ENCODE measurements at places on chromosomes 13 and 19.

DNA sequence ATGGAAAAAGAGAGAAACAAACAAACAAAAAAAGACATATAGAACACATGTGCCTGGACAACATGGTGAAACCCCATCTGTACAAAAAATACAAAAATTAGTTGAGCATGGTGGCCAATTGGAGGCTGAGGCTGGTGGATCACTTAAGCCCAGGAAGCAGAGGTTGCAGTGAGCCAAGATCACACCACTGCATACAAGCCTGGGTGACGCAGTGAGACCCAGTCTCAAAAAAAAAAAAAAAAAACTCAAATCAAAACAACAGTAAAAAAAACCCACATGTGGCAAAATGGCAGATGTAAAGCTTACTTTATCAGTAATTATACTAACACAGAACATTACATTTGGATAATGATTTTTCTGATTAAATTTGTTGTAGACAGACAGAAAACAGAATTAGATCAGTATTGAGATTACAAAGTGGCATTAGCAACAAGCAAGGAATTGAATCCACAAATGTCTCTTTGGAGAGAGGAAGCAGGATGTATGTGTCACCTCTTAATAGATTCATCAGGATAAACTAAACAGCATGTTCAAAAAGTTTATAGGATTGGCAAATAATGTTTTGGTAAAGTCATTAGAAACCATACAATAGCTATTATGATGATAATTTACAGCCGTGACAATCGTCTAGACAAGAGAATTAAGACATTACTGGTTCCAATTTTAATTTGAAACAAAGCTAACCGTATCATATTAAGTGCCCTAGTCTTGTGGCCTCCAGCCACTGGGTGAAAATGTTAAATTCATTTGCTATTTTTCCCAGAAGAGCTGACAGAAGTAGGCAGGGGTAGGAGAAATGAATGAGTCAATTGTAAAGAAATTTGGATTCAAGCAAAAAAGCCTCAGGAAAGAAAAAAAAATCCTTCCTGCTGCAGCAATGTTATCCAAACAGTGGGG is 206.0 kb downstream of the FGF14 start:
- DNase-seq = no peak

GRCh38 chr13:58397596-58398387 is 766.2 kb downstream of the PCDH17 start:
- DNase-seq = no peak

GRCh38 chr13:21079761-21080592 is 18.6 kb upstream of the LATS2 start:
- no peak for DNase-seq

GRCh38 chr19:37817180-37817981 is 38.0 kb upstream of the ZNF573 start:
- DNase-seq = no peak

DNA sequence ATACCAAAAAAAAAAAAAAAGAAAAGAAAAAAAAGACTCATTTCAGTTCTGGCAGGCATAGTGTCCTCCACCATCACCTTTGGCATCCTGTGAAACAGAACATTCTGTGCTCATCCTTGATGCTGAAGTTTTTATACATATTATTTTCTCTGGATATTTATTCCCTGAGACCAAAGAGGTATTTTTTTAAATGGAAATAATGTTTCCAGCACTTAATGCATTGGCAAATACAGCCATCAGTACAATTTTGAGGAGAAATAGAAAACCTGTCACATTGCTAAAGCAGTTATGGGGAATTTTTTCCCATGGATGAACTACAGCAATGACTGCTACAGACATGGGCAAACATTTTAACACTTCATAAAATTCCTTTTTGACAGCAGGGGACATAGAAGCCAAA is 312.4 kb downstream of the DNAJC15 start:
- no peak for DNase-seq

- DNase-seq = no peak
Measured at GRCh38 chr19:58089846-58090245, 8.2 kb downstream of the ZSCAN18 start.

DNA sequence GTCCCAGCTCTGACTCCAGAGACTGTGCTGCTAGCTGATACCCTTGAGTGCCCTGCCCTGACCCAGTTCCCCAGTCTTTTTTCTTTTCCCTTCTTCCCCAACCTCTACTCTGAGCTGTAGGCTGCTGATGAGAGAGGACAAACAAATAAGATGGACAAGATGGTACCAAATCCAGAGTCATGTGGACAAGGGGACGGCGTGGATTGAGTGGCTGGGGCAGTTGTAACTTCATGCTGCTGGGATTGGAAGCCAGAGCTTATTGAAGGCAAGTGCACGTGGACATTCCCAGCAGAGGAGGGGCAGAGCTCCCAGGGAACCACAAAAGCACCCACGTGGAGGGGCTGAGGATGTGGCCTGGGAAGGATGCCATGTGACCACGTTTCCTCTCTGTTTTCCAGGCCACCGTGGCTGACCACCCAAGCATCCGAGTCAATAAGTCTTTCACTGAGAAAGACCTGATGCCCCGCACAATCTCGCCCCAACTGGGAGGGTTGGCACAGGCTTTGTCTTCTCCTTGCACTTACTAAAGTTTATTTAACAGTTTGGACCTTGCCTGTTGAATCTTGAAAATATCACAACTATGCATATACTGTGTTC is 323.3 kb upstream of the ZNF507 start:
- DNase-seq = no peak

- DNase-seq = no peak
Measured at GRCh38 chr13:72541674-72542073, 185.8 kb downstream of the MZT1 start.

- no peak for DNase-seq
Measured at GRCh38 chr13:21812192-21812626, 141.3 kb downstream of the FGF9 start.

DNA sequence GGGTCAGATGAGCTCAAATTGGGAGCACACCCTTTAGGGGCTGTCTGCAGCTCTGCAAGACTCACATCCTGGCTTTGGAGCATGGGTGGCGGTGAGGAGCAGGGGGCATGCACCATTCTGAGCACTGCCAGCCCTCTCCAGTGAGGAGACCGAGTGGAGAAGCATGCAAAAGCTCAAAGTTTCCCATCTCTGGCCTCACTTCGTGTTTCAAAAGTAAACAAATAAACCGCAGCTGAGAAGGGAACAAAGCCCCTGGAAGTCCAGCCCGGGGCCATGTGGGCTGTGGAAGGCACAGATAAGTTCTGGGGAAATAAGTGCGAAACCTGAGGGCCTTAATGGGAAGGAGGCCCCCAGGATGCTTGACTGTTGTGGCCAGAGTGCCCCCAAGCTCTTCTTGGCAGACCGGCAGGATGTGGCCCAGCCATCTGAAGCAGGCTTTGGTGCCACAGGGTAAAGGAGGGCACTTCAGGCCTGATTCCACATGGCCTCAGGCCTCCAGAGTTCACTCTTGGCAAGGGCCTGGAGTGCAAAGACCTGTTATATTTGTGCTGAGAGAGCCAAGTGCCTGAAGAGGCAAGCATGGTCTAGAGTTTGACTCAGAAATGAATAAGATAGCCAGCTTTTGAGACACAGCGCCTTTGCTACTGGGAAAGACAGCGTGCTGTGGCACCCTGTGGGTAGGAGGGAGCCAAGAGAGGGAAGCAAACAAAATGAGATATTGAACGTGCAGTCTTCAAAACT is 1.2 kb downstream of the MEDAG start:
- DNase-seq = no peak

DNA sequence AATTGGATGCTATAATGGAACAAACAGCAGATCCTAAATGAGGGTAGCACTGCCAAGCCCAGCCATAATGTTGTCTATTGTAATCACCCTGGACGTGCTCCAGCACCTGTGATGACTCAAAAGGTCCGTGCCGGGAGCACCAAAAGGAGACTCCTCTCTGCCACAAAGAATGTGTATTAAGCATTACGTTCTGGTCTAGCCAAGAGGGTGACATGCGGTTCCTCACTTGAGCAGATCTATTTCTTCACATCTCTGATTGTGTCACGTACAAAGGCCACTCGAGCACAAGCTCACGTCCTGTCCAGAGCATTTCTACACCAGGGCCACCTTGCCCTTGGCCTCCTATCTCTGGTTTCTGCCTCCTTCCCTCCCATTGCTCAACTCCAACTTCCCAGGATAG is 219.9 kb upstream of the IRS2 start:
- no peak for DNase-seq

GRCh38 chr19:23481043-23481442 is 85.8 kb upstream of the ZNF91 start:
- no peak for DNase-seq

GRCh38 chr19:40523322-40524047 is 53.2 kb upstream of the SHKBP1 start:
- peak; percentile 83 for DNase-seq

DNA sequence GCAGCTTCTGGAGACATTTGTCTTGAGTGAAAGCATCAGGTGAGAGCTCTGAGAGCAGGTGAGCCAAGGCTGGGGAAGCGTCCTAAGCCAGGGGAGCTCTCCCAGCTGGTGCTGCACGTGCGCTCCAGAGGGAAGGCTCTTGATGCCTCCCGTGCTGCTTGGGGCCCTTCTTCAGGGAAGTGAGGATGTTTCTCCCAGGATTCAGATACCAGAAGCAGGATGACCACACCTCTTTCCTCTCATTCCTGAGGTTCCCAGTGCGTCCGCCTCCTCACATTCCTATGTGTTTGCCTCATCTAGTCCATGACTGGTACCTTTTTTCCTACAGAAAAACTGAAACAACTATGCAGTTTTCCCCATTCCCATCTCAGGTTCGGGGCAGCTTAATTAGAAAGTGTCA is 231.0 kb upstream of the IRS2 start:
- no peak for DNase-seq

GRCh38 chr13:113342820-113343691 is 20.9 kb downstream of the GRTP1 start:
- no peak for DNase-seq

DNA sequence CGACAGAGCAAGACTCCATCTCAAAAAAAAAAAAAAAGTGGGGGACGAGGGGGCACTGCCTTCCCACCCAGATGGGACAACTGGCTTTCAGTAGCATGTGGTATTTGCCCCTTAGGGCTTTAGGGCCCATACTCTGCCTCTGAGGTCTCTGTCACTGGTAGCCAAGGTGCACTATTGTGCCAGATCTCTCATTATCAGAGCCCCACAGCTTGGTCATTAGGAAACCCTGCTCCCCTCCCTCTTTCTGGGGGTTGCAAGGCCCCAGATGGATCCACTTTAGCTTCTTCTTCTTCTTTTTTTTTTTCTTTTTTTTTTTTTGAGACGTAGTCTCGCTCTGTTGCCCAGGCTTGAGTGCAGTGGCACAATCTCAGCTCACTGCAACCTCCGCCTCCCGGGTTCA is 11.2 kb upstream of the ZNF358 start:
- peak; percentile 93 for DNase-seq

- no peak for DNase-seq
Measured at GRCh38 chr13:80133631-80134261, 207.2 kb downstream of the SPRY2 start.

DNA sequence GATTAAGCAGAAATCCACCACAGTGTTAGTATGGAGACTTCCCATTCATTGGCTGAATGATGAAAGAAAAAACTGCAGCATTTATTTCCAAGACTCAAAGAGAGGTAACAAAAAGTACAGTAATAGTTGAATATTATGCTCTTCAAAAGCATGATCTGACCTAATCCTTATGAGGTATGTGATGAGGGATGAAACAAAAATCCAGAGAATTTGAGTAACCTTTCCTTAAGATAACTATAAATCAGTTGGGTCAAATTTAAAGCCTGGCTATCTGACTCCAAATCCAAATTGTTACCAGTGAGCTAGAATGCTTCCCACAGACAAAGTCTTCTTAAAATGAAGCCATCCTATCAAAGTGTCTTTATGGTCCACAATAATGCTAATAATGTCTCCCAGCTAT is 38.1 kb downstream of the NUFIP1 start:
- no peak for DNase-seq

GRCh38 chr13:99528547-99528946 is 27.3 kb downstream of the TM9SF2 start:
- DNase-seq = peak; percentile 39

DNA sequence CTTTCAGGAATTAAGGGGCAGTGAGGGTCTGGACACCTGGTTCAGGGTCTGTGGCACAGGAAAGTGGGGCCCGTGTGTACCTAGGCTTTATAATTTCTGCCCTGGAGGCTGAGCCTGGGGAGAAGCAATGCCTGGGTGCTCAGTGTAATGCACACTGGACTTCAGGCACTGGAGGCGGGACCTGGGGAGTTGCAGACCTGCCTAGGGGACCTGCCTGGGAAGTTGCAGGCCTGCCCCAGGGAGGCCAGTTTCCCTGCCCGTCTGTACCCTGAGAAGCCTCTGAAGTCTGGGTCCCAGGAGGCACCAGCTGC is 2.5 kb upstream of the TMEM59L start:
- DNase-seq = no peak

DNA sequence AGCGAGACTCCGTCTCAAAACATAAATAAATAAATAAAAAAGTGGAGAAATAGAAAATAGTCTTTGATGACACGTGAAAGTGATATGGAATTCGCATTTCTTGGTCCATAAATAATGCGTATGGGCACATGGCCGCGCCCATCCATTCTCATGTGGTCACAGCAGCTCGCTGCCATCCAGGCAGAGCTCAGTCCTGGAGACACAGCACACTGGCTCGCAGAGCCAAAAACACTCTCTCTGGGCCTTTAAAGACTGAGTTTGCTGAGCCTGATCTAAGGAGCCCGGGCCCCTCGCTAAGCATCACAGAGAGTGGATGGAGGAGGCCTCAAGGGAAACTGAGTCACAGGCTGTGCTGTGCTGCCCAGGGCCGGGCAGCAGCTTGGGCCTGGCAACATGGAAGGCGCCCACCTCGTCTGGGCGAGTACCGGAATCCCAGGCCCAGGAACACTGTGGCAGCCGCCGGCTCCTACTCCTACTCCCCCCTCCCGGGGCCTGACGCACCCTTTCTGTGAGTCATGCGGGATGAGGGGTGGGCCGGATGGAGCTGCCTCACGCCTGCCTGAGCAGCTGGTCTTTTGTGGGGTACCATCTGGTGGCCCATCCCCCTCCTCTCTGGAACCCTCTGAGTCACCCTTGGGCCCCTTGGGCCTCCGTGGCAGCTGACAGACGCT is 28.9 kb upstream of the CACTIN start:
- no peak for DNase-seq

- DNase-seq = no peak
Measured at GRCh38 chr19:38837656-38838121, 6.1 kb upstream of the ECH1 start.

- no peak for DNase-seq
Measured at GRCh38 chr13:36028359-36029025, 102.7 kb downstream of the DCLK1 start.

- no peak for DNase-seq
Measured at GRCh38 chr19:38333245-38333644, 2.4 kb upstream of the CATSPERG start.

DNA sequence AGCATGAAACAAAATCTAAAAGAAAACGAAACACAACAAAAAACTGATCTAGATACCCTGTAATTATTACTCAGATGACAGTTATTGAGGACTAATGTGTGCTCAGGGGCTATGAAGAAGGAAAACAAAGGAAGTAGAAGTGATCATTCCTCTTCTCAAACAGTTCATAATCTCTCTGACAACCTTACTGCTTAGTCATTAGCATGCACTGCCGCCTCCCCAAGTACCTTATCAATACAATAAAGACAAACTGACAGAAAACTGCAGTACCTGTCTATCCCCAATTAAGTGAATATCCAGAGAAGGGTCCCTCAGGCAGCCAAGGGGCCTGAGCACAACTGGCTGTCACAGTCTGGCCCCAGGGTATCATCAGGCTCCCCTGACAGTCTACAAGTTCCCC is 22.0 kb upstream of the POU4F1 start:
- DNase-seq = peak; percentile 77

All from hematopoietic multipotent progenitor cell treated with erythropoietin and hydrocortisone succinate and interleukin-3 and kit ligand, for 8 days (in vitro differentiated cells).